ENCODE measurements at places on chromosomes 11 and 22. TPM values are rescaled to one million over a fixed set of nuclear protein-coding genes. Genes with fewer than 3 reads are reported as not detected.

Gene NXPE2
- total RNA-seq = not detected

DNA sequence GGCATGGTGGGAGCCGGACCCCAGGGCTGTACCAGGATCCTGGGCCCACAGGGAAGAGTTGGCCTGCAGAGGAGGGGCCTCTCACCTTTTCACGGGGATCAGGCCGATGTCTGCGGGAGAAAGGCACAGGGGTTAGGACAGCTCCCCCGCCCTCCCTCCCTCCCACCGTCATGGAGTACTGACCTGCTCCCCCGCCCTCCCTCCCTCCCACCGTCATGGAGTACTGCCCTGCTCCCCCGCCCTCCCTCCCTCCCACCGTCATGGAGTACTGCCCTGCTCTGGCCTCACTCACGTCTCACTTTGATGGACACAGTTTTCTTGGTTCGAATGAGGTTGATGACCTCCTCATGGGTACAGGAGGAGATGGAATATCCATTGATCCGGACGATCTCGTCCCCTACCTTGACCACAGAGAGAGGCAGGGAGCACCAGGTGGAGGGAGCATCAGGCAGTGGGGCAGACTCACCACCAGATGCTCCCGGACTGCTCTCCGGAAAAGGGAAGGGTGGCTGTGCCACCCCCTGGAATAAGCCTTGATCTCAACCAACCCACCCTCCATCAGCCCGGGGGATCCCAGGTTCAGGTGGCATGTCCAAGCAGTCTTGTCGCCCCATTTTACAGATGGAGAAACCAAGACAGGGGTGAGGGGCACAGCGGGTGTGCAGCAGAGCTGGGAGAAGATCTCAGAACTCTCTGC lies 17.1 kb downstream of the USH1C start:
- H3K4me3 ChIP-seq = no peak overlapping the region
- H3K4me1 ChIP-seq = no peaks in the 10 kb centered on the region
- H3K27ac ChIP-seq = no peak overlapping the region
- H3K27me3 ChIP-seq = no peaks in the 10 kb centered on the region

Gene SHISAL1
- total RNA-seq = not detected

DNA sequence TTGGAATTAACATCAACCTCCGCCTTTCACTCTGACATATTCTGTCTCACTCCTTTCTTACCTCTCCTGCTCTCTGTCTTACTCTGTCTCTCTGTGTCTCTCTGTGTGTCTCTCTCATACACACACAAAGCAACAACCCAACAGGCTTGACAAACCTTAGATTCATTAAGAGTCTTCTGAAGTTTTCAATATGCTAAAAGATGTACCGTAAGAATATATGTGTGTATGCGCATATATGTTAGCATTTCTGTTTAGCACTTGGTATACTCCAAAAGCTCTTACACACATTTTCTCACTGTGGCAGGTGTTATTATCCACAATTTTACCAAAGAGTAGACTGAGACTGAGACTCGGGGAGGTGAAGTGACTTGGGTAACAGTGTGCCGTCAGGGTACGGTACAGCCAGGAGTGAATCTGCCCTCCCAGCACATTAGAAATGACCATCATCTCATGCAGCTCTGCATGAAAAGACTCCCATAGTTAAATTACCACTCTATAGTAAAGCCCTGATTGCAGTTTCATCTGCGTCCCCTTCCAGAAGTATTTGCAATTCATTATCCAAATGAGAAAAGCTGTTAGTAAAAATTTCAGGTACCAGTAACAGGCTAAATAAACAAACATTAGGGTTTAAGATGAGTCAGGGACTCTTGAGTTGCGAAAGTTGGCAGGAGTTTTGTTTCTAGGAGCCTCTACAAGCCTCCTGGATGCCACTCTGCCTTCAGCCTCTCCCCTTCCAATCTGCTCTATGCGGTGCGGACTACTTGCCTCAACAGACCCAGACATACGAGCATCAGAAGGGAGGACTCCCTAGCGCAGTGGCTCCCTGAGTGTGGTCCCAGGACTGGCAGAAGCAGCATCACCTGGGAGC lies 195.2 kb upstream of the TMEM45B start:
- H3K27me3 ChIP-seq = no peaks in the 10 kb centered on the region
- H3K27ac ChIP-seq = no peak overlapping the region
- no peak overlapping the region for H3K4me3 ChIP-seq
- DNase-seq = no peak
- no peaks in the 10 kb centered on the region for H3K36me3 ChIP-seq
- no peaks in the 10 kb centered on the region for H3K4me1 ChIP-seq

Gene TRIM49
- not detected for total RNA-seq

Gene CRYBB1
- not detected for total RNA-seq

Gene CEP126
- 0.64 TPM for total RNA-seq

GRCh38 chr22:38754751-38755154 lies 1.0 kb downstream of the SUN2 start:
- H3K27me3 ChIP-seq = no peaks in the 10 kb centered on the region
- H3K4me1 ChIP-seq = peaks cover 81% of the 10 kb centered on the region
- H3K27ac ChIP-seq = peak overlapping the region; percentile 76
- H3K36me3 ChIP-seq = peaks cover 30% of the 10 kb centered on the region

GRCh38 chr11:117489999-117490679 lies 162.5 kb downstream of the CEP164 start:
- H3K36me3 ChIP-seq = no peaks in the 10 kb centered on the region
- no peak for DNase-seq
- H3K27ac ChIP-seq = no peak overlapping the region
- H3K4me3 ChIP-seq = no peak overlapping the region
- no peaks in the 10 kb centered on the region for H3K27me3 ChIP-seq

Gene LRP5
- total RNA-seq = 1.3 TPM

GRCh38 chr11:25650319-25650718 lies 681.6 kb upstream of the ANO3 start:
- no peak for DNase-seq
- no peaks in the 10 kb centered on the region for H3K4me1 ChIP-seq
- H3K4me3 ChIP-seq = no peak overlapping the region
- no peak overlapping the region for H3K27ac ChIP-seq

DNA sequence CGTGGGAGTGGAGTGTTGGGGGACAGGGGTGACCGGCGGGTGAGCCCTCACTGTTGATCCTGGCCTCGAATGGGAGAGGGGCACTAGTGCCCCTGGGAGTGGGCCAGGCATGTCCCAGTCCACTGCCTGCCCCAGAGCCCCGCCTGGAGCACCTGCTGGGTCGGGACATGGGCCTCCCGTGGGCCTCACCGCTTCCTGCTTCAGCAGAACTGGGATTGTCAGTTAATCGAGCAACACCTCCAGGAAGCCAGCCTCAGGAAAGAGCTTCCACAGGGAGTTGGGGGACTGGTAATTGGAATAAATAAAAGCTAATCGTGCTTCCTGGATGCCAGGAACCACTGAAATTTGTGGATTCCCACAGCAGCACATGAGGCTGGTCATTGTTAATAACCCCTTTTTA lies 43.8 kb downstream of the PARVB start:
- H3K27ac ChIP-seq = no peak overlapping the region
- H3K27me3 ChIP-seq = no peaks in the 10 kb centered on the region
- H3K4me1 ChIP-seq = no peaks in the 10 kb centered on the region

- H3K27ac ChIP-seq = no peak overlapping the region
- no peaks in the 10 kb centered on the region for H3K4me1 ChIP-seq
- H3K27me3 ChIP-seq = no peaks in the 10 kb centered on the region
Observed at GRCh38 chr22:47151490-47151889, 389.0 kb downstream of the TBC1D22A start.

Gene RBMXL2
- not detected for total RNA-seq

GRCh38 chr11:40273192-40273732 lies 1186.2 kb downstream of the LRRC4C start:
- H3K4me1 ChIP-seq = no peaks in the 10 kb centered on the region
- H3K27ac ChIP-seq = no peak overlapping the region
- H3K27me3 ChIP-seq = no peaks in the 10 kb centered on the region
- H3K36me3 ChIP-seq = no peaks in the 10 kb centered on the region
- DNase-seq = no peak

Measured in CD4-positive, CD25-positive, alpha-beta regulatory T cell (primary cell).